Hematopoietic multipotent progenitor cell treated with erythropoietin and hydrocortisone succinate and interleukin-3 and kit ligand, for 4 days (in vitro differentiated cells): ENCODE measurements at places on chromosomes 2 and 18.

- peak; percentile 22 for DNase-seq
These were observed 155.8 kb downstream of the COL6A3 start for GRCh38 chr2:237258116-237258515.

DNA sequence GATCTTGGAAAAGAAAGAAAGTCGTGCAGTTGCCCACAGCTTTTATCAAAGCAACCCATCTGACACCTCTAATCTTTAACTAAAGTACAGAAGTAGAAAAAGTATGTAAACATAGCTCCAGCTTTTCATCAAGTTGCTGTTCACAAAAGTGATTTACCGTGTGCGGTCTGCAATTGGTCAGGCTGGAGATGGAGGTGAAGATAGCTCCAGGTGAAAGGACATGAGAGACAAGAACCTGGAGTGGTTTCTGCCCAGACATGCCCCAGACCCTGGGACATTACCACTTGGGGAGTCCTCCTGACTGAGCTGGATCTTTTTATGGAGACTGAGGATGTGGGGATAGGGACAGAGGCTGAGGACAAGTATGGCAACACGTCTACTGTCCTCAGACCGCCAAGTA lies 82.7 kb downstream of the LAMA1 start:
- no peak for DNase-seq

DNA sequence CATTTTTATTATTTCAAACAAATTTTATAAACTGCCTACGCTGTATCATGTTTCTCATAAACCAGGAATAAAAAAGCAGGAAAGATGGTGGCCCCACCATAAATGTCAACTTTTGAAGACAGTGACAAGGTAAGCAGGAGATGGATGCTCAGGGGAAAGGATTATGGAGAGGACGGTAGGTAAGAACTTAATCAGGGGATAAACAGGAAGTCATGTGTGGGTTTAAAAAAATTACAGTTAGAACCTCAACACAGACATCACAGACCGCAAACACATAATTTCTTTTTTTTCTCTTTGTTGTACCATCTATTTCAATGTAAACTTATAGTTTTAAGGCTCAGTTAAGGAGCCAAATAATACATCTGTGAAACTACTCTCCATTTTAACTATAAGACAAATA lies 575.2 kb upstream of the SLC8A1 start:
- DNase-seq: no peak

GRCh38 chr2:8421658-8422449 lies 260.0 kb upstream of the ID2 start:
- DNase-seq: peak; percentile 84

GRCh38 chr18:23643815-23644490 lies 18.8 kb downstream of the ANKRD29 start:
- no peak for DNase-seq

- no peak for DNase-seq
These were observed 30.3 kb downstream of the PROKR1 start for GRCh38 chr2:68673631-68674030.

GRCh38 chr2:56229397-56230060 lies 45.7 kb downstream of the CCDC85A start:
- DNase-seq: no peak

GRCh38 chr2:143629340-143629739 lies 500.1 kb downstream of the ARHGAP15 start:
- DNase-seq: peak; percentile 7

- peak; percentile 59 for DNase-seq
These were observed 28.4 kb downstream of the ARHGEF4 start for GRCh38 chr2:130864830-130865800.

DNA sequence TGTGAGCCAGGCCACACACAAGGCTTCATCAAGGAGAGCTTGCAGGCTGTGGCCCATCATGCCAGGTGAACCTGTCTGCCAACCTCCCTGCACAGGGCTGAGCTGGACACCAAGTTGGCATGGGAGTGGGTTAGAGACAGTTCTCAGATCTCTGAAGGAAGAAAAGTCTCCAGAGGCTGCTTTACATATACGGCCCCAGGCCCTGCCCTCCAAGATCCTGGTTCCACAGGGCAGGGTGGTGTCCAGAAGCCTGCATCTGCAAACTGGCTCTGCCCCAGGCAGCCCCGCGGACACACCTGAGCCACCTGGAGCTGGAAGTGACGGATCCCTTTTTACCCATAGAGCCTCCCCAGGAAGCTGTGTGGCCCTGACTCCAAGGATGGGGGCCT lies 24.2 kb upstream of the HES6 start:
- DNase-seq: no peak

- no peak for DNase-seq
These were observed 64.9 kb downstream of the EIPR1 start for GRCh38 chr2:3312576-3313345.
